Kidney epithelial cell (primary cell): ENCODE measurements at places on chromosomes 2 and 18.

DNA sequence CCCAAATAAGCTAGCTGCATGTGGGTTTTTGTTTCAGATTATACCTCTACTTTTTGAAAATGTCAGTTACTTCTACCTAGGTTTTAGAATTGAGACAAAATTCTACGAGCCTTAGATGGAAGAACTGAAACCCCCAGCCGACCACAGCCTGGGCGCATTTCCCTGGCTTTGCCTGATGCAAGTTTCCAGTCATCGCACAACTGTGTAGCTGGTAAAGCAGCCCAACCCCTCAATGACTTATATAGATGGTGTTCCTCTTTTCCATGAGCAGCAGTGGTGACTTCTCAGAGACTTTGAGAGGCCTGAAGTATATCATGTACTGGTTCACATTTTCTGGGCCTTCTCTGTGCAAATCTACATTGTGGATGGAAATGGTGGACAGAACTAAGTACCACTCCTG lies 515.4 kb upstream of the RAB6C start:
- no peak for DNase-seq

- DNase-seq = no peak
Observed at GRCh38 chr18:52903857-52904256, 563.9 kb downstream of the DCC start.

GRCh38 chr2:69807821-69808540 lies 21.5 kb upstream of the GMCL1 start:
- no peak for DNase-seq

GRCh38 chr2:84970868-84971509 lies at the start of gene KCMF1:
Gene KCMF1, plus strand, starts transcription at chr2:84971161. Its CDS starts 291 bp downstream, at chr2:84971452.
- no peak for DNase-seq

DNA sequence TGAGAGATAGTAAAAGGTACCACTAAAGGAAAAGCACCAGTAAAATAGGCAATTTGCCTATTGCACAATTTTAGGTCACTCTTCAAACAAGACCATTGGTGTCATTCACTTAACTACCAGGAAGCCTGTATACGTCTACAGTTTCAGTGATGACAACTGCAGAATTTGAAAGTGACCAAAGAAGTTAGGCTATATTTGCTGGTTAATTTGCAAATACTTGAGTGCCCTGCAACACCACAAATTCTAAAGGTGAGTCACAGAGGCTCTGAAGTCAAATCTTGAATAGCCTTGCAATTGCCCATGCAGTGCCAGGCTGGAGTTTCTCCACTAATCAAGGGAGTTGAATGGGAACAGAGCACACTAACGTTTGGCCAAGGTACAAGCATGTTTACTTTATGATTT lies 128.7 kb upstream of the CCDC68 start:
- DNase-seq = no peak

- DNase-seq = no peak
Observed at GRCh38 chr2:118349365-118349764, 261.1 kb downstream of the INSIG2 start.

- no peak for DNase-seq
Observed at GRCh38 chr2:123912171-123912570, 112.9 kb upstream of the CNTNAP5 start.

DNA sequence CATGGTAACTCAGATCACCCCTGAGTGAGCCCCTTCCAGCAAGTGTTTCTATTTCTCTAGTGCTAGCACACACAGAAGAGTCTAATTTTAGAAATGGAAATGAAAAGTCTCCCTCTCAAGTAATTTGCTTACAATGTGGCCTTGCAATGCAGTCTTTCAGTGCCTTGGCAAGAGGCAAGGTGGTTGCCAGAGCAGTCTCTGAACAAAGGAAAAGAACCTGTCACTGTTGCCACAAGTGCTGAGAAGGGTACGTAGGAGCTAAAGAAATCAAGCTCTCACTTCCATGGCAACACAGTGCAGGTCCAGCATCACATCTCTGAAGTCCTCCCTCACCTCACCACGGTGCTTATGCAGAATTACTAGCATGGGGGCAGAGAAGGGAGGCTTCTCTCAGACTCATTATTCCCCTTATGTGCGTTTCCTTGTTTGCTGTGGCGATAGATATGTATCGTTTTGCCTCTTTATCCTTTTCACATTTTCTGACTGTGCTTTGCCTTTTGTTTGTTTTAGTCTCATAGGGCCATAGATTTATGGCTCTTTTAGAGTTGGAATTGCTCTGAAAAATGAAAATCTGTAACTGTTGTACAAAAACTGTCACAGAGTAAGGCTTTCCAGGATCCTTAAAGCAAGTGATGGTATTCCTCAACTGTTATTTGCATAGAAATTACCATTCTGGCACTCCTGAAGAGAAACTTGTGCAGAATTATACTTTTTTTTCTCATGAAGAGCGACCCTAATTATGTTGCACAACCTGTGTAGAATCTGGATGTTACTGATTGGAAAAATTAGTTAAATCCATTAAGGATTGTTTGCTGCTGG lies 164.8 kb downstream of the CCDC85A start:
- no peak for DNase-seq

GRCh38 chr2:88757025-88757424 lies 65.6 kb downstream of the RPIA start:
- no peak for DNase-seq

- DNase-seq = no peak
Observed at GRCh38 chr2:191148281-191148680, 2.5 kb downstream of the STAT4 start.

DNA sequence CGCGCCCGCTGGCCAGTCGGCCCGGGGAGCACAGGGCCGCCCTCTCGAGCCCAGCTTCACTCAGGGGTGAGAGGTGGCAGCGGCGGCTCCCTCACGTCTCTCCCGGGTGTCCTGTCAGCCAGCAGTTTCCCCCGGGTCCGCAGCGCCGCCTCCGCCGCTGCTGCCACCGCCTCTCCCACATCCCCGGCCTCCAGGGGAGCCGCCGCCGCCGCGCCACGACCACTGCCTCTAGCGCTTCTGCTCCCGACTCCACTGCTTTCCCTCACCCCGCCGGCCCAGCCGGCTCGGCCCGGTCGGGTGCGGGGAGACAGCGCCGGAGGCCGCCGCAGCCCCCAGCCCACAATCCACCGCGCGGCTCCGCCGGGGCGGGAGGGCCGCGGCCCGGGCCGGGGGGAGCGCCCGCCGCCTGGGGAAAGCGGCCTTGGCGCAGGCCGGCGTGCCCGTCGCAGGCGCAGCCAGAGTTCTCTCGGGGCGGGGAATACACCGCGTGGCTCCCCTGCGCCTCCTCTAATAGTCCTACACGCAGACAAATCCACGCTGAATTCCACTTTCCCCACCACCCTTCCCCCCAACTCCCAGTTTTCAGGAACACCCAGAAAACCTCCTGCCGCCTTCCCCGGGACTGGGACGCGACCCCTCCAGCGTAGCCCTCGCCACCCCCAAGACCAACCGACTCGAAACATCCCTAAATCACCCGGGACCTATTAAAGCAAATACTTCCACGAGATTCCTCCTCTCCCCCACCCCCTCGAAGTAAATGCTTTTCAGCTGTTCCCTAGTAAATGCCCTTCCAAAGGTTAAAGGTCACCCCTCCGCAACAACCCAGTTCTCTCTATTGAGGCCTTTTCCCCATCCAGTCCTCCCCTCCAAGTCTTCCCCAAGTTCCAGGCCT lies at the start of gene VPS54:
TSS of gene VPS54 (minus strand) at position 346 of the 892 bp plus-strand sequence. CDS start 35,429 bp downstream, outside the sequence.
- no peak for DNase-seq

DNA sequence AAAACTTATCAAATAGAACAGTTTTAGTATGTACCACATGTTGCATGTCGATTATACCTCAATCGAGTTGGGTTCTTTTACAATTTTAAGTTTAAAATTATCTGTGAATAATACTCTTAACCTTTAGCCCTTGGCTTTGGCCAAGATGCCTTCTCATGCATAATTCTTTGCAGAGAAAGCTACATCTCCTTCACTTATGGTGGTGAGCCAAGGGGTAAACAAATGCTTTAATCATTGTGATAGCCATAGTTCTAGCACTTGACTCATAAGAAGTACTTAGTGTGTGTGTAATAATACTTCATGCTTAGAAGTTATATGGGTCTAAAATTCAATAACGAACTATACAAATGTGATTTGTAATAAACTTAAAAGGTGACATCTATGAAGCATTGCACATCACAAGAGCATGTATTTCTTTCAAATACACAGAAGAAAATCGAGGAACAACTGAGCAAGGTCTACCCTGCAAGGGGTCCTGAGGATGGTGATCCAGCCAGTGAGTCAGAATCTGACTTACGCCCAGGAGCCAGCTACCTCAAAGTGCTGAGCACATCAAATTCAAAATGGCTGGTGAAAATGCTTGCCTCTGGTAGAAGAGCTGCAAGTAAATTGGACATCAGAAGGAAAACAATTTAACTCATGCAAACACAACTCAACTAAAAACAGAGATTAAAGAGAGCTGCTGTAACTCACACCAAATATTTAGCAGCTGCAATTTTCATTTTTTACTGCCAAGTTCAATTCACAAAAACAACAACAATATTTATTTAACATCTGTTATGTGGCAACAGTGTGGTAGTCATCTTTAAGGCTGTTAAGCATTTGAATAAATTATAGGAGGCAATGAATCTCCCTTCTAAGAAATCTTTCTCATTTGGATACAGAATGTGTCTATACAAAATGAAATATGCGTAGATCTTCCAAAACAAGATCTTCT lies 23.8 kb upstream of the TTC39C start:
- no peak for DNase-seq

- DNase-seq = no peak
Observed at GRCh38 chr2:125942585-125943424, 713.2 kb upstream of the GYPC start.

DNA sequence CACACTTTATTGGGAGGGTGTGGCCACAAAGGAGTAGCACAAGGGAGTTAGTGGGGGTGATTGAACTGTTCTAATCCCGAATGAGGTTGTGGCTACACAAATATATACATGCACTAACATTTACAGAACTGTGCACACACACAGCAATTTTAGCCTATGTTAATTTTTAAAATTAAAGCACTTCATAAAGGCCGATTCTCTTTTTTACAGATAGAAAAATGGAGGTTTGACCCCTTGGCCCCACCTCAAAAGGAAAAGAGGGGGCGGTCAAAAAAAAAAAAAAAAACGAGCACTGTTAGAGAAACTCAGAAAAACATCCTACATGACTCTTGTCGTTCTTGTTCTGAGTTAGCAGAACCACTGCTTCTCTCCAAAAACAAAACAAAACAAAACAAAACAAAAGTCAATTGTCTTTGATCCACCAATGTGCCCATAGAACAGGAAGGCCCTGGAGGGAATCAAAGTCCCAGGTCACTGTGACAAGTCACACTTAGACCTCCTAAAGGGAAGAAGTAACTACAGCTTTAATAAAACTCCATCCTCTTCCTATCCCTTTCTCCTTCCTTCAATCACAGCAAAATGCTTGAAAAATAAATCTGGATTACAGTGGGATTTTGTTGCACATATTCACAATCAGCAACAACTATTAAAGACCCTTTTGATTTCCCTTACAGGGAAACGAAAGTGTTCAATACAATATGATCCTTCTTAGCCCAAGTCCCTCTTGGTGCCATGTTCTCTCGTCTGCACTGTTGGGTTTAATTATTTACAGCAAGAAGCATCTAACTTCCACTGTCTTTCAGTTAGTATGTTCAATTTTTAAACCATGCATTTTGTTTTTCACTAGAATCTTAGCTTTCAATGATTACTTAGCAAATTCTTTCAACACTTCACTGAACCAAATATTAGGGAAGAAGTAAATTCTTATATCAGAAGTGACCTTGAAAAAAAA lies 16.6 kb downstream of the LRP2 start:
- DNase-seq = no peak

- no peak for DNase-seq
Observed at GRCh38 chr18:46660957-46661749, 4.1 kb upstream of the LOXHD1 start.

DNA sequence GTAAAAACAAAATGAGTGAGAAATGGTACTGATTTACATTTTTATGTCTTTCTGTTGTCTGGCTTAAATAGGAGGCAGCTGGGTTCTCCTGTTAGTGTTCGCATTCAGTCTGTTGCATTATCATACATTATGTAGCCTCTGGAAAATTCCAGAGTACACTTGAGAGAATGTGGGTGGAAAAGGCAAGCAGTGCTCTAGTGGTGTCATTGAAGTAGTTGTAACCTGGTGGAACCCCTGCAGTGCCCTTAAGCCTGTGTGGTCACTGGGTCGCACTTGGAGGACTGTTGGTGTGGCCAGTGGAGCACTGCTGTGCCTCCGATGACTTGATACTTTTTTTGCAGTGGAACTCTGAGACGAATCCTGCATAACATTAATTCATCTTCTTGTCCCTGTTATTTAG lies 52.4 kb downstream of the USP14 start:
- no peak for DNase-seq

GRCh38 chr2:202007983-202008354 lies 25.7 kb upstream of the FZD7 start:
- DNase-seq = no peak

GRCh38 chr18:65659912-65660311 lies 90.9 kb upstream of the CDH7 start:
- no peak for DNase-seq

DNA sequence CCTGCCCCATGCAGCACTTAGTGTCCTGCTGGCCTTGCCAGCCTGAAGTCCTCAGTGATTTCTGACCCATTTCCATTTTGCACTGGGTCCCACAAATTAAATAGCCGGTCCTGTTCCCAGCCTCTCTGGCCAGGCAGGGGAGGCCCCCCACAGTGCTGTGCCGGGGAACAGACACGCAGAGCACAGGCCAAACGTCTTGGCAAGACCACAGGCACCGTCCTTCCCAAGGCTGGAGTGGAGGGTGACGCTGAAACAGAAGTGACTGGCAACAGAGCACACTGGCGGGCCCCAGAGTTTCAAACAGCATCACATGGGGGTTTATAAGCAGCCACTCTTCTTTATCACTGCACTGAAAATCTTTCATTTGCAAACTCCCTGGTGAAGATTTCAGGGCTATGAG lies 52.2 kb downstream of the EDAR start:
- DNase-seq = no peak

- no peak for DNase-seq
Observed at GRCh38 chr2:150320608-150321007, 166.9 kb downstream of the RND3 start.

DNA sequence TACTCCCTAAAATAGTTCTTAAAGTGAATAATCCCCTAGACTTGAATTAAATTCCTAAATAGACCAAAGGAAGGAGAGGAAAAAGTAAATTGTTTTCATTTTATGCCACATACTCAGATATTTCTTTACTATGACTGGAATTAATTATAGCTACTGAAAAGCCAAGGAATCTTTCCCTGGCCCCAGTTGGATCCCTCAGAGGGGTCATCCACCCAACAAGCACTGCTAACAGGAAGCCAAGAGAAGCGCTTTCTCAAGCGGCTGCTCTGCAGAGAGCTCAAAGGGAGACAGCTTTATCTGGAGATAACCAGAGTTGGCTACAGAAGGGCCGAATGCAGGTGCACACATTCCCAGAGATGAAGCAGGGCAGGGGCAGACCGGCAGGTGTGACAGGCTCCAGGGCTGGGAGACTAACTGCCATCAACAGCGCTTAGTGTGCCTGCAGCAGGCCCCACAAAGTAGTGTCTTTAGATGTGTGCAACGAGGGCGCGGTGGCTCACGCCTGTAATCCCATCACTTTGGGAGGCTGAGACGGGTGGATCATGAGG lies 51.1 kb downstream of the POLR1A start:
- no peak for DNase-seq

- DNase-seq = no peak
Observed at GRCh38 chr2:219433666-219434467, 776 bp upstream of the SPEG start.

GRCh38 chr18:23183411-23184150 lies 48.3 kb downstream of the CABLES1 start:
- no peak for DNase-seq

- DNase-seq = no peak
Observed at GRCh38 chr18:36672437-36673344, 156.1 kb downstream of the TPGS2 start.

GRCh38 chr18:51561821-51562220 lies 364.3 kb upstream of the MEX3C start:
- DNase-seq = peak; percentile 1

- DNase-seq = no peak
Observed at GRCh38 chr18:36901277-36901701, 72.4 kb downstream of the KIAA1328 start.
